ENCODE measurements at places on chromosomes 5 and 9.

DNA sequence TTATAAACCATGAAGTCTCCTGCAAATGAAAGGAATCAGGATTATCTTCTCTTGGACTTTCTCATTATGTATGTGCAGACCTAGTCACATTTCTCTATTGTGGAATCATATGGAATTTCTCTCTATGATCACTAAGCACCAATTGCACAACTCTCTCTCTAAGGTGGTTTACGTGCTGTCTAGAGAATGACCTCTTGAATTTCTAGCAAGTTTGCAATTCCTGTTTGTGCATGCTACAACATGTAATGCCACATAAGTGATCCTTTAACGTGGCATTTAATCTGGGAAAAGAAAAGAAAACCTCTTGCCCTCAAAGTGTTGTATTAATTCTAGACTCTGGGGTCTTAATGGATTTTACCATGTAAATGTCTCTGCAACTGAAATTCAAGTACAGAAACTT is 5.0 kb upstream of the PPP2R2B start:
- no peak for DNase-seq

- DNase-seq: no peak
These were observed 20.1 kb downstream of the C5orf58 start for GRCh38 chr5:170252720-170253350.

GRCh38 chr5:132008961-132009680 is 2.3 kb downstream of the ACSL6 start:
- DNase-seq: no peak

GRCh38 chr9:135029871-135030565 is 57.5 kb upstream of the OLFM1 start:
- no peak for DNase-seq
